ENCODE measurements at places on chromosomes 6 and 20.
A peak's percentile ranks its signal among the peaks of the same experiment; 100 is the strongest.

GRCh38 chr6:122930252-122931180 is 65.5 kb upstream of the CLVS2 start:
- no peak for DNase-seq

GRCh38 chr6:31042806-31043205 is 32.5 kb downstream of the MUC22 start:
- DNase-seq = no peak

GRCh38 chr6:161486361-161487216 is 212.7 kb upstream of the AGPAT4 start:
- no peak for DNase-seq

- peak; percentile 73 for DNase-seq
Measured at GRCh38 chr20:49691818-49692568, 21.7 kb downstream of the B4GALT5 start.

- no peak for DNase-seq
Measured at GRCh38 chr6:138955262-138955661, 32.8 kb downstream of the REPS1 start.

DNA sequence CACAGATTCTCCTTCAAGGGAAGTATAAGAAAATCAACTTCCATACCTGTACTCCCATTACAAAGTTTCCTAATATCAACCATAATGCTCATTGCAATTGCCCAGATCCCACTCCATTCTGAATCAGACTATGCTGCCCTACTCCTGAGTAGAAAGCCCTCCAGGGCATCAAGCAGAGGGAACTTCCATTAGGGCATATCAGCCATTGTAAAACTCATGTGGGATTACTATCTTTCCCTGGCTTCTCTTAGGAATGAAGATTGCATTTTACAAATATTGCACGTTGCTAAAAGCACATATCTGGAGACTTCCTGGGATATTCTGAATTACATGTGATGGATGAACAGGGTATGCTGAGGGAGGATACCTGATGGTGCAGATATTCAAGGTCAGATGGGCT is 263.2 kb downstream of the FOXA2 start:
- no peak for DNase-seq

DNA sequence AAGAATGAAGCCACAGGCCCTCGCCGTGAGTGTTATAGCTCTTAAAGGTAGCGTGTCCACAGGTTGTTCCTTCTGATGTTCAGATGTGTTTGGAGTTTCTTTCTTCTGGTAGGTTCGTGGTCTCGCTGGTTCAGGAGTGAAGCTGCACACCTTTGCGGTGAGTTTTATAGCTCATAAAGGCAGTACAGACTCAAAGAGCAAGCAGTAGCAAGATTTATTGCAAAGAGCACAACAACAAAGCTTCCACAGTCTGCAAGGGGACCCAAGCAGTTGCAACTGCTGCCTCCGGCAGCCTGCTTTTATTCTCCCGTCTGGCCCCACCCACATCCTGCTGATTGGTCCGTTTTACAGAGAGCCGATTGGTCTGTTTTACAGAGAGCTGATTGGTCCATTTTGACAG is 5.2 kb downstream of the HIVEP1 start:
- no peak for DNase-seq

GRCh38 chr6:148521158-148521557 is 178.5 kb downstream of the SASH1 start:
- DNase-seq = no peak

DNA sequence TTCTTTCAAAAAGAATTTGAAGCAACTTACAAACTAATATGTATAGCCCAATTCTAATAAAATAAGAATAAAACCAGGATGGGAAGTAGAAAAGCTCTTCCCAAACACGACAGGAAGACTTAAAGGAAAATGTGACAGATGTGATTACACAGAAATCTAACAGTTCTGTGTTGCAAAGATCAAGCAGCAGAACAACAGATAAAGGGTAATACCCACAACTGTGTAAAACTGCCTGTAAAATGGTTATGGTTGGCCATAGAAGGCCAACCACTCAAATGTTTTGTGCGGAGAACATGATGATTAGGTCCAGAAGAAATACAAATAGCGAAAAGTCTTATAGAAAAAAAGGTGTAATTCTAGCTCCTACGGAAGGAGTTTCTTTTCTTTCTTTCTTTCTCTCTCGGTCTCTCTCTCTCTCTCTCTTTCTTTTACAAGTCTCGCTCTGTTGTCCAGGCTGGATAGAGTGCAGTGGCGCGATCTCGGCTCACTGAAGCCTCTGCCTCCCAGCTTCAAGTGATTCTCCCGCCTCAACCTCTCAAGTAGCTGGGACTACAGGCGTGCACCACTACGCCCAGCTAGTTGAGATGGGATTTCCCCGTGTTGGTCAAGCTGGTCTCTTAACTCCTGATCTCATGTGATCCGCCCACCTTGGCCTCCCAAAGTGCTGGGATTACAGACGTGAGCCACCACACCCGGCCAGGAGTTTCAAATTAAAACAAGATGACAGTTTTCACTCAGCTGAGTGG is 128.5 kb downstream of the QRSL1 start:
- peak; percentile 65 for DNase-seq

DNA sequence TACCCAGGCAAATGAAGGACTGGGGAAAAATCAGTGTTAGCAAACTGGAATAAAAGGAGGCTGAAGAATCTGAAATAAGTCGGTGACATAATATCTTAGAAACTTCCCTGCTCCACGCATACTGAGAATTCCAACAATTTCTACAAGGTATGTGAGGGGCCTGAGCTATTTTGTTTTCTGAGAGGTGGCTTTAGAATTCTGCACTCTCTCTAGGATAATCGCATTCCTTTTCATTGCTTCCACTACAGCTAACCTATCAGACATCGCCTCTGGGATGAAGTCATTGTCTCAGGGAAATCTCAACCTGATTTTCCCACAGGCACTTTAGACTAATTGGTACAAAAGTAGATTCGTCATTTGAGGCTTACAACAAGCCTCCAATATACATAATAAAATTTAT is 740.8 kb downstream of the PHF3 start:
- DNase-seq = no peak

DNA sequence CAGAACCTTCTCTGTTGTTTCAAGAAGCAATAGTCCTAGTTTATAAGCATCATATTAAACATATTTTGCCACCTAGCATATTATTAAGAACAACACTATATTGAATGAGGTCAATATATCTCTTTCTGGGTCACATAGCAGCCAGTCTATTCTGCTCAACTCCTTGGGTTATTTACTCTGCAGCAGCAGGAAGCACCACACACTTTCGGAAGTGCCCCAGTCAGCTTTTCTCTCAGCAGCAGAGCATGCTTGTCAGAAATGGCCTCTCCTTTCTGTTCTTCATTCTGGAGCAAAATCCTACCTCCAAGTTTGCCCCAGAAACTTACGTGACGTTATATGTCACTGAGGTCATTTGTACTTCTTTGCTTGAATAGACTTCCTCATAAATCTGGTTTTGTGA is 22.7 kb downstream of the CFAP206 start:
- no peak for DNase-seq

DNA sequence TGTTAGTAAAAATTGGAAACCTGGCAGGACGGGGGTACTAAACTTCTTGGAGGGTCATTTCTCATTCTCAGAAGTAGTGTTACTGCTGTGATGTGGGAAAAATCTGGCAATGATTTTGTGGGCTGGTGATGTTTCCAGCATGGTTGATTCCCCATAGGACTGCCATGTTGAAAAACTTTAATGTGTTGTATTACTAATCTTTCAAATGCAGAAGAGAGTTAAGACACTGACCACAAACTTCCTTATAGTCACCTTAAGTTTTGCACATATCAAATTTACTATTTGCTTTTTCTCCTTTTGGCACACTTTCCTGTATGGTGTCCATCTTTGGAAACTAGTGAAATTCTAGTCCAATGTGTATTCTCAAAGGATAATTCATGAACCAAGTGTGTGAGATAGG is 236.2 kb upstream of the TAB2 start:
- DNase-seq = no peak

DNA sequence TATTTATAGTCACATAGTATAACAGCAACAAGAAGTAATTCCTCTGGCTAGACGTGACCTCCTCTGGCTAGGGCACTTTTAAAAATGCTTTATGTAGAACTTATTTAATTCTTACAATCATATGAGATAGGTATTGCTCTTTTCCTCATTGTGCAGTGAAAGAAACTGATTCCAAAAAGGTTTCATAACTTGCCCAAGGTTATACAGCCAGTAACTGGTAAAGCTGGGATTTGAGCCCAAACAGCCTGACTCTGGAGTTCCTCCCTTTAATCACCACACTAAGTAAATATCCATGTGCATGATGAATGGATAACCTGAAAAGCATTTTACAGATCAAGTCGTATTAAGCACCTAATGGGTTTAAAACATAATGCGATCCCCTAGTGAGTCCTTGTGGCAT is 214.6 kb downstream of the PRL start:
- DNase-seq = no peak

GRCh38 chr6:137768935-137769334 is 98.1 kb upstream of the TNFAIP3 start:
- DNase-seq = no peak

GRCh38 chr6:122791310-122791679 is 2.2 kb downstream of the SMPDL3A start:
- DNase-seq = no peak

- DNase-seq = no peak
Measured at GRCh38 chr6:90008908-90009501, 114.7 kb downstream of the GJA10 start.

DNA sequence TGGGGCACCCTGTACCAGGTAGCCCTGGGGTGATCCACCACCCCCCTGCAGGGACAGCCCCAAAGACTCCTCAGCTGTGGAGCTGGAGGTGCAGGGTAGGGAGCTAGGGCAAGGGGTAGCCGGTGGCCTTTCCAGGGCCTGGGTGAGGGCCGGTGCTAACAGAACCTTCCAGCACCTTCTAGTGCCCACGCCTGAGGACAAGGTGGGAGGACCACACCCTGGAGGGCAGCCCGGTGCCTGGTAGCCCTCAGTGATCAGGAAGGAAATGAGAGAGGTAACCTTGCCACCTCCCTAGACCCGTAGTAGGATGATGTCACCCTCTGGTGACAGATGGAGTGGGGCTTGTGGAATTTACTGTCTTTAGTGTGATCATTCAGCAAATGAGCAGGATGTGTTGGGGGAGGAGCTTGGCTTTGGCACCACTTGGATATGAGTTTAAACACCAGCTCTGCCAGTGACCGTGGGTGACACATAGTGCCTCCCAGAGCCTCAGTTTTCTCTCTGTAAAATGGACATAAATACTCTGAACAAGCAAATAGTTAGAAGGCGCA is 187.7 kb downstream of the NFATC2 start:
- peak; percentile 8 for DNase-seq

GRCh38 chr20:14657266-14658005 is 320.0 kb upstream of the FLRT3 start:
- DNase-seq = no peak

DNA sequence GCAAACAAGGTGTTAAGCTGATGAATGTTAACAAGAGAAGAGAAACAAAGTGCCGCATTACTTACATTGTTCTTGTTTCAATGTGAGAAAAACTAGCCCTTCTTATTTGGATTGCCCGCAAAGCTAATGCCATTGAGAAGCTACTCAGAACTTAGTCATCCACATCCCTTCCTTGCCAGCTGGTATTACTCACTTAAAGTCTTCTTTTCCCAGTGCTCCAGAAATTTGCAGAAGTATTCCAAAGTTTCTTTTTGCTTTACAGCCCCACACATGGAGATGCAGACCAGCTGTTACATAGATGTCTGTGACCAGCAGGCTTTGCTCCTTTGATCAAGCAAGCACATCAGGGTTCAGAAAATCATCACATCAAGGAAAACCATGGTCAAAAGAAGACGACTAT is 529.0 kb downstream of the TBC1D32 start:
- no peak for DNase-seq

- no peak for DNase-seq
Measured at GRCh38 chr6:137102050-137102848, 57.5 kb upstream of the IL20RA start.

DNA sequence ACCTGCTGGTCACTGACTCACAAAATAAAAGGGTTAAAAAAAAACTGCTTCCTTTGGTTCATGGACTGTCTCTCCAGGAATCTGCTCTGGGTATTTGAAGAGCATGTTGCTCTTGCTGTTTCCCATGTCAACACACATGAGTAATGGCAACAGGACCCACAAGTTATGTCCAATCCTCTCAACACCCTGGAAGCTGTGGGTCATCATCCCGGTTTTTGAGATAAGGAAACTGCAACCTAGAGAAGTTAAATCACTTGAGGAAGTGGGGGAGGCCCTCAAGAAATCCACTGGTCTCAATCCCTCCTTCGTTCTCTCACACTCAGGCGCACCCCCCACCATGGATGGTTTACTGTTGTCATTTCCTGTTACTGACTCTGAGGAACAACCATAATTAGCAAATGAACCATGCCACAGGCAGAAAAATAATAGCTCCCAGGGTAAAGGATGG is 12.4 kb downstream of the MAP1LC3A start:
- no peak for DNase-seq

DNA sequence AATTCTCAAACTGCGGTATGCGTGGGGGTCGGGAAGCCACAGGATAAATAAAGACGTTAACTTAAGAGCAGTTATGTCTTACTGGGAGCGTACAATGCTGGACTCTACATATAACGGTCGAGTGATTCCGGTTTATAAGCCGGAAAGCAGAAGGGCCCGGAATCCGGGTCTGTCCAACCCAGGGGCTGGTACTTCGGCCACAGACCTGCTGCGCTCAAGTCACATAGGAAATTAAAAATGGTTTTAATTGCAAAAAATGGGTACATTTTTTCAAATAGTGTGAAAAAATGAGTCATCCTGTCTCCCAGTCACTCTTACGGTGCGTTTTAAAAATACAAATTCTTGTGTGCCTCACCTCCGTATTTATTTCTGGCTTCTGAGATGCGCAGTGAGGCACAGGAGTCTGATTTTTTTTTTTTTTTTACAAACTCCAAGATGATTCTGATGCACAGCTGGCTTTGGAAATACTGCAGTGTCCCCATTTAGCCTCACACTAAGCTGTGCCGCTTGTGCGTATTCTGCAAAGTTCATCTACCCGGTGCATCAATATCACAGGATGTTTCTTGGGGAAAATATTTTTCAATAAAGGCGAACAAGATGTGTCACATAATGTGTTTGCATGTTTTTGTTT is 1.0 kb downstream of the PCIF1 start:
- DNase-seq = no peak

- DNase-seq = no peak
Measured at GRCh38 chr6:149497365-149497764, 12.6 kb upstream of the ZC3H12D start.

- no peak for DNase-seq
Measured at GRCh38 chr6:158654960-158655489, 5.2 kb downstream of the SYTL3 start.

- no peak for DNase-seq
Measured at GRCh38 chr20:39850246-39850645, 838.8 kb downstream of the MAFB start.

DNA sequence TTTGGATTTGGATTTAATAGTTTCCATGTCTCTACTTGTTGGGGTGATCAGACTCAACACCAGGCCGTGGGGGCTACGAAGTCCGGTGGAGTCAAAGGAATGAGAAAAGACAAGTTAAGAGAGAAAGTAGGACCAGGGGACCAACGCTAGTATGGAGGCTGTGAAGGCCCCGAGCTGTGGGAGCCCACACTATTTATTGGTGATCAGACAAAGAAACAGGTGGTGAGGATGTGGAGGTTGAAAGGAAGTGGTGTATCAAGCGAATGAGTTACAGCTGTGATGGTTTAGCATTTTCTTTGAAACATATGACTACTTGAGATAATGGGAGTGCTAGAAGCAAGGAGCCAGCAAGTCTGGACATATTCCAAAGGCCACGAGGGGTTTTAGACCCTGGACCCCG is 62.4 kb downstream of the AKAP7 start:
- no peak for DNase-seq

- DNase-seq = no peak
Measured at GRCh38 chr6:108748959-108749358, 99.3 kb upstream of the ARMC2 start.

- no peak for DNase-seq
Measured at GRCh38 chr6:166903027-166903426, 53.3 kb downstream of the RNASET2 start.

GRCh38 chr6:56073761-56074160 is 173.6 kb downstream of the COL21A1 start:
- DNase-seq = no peak
